ENCODE measurements at places on chromosomes 16 and 17.

GRCh38 chr17:77741109-77741508 lies 217.4 kb upstream of the TNRC6C start:
- no peak for DNase-seq

DNA sequence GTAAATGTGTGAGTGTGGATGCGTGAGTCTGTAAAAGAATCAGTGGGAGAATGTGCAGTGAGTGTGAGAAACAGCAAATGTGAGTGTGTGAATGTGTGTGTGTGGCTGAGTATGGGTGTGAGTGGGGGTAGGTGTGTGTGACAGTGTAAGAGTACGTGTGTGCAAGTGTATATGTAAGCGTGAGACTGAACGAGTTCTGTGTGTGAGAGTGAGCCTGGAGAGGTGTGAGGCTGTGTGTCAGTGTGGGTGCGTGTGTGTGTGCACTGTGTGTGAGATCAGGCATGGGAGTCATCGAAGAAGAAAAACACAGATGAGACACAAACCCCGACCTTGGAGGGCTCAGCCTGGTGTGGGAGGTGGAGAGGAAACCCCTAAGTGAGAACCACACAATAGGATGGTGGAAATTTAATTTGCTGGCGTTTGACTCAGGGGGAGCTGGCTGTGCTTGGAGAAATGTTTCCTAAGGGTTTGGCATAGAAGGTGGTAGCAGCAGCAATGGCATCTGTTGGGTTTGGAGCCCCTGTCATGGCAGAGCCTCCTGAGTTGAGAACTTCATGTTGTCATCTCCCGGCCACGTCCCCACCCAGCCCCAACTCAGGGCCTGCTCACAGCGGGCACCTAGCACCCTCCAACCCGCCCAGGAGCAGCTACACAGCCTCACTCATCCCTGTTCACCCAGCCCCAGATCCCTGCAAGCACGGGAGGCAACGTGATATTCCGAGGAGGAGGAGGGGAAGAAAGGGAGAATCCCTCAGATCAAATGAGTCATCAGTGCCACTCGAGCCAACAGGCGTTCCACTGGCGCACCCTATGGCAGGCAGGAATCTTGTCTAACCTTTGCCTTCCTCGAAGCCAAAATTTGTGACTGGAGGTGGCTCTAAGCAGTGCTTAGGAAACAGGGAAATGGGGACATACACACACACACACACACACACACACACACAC lies 14.3 kb upstream of the NUBP1 start:
- DNase-seq: peak; percentile 71

GRCh38 chr17:413706-414380 lies 61.2 kb upstream of the RPH3AL start:
- no peak for DNase-seq

- no peak for DNase-seq
These were observed 39.3 kb downstream of the SMPD3 start for GRCh38 chr16:68408967-68409366.

DNA sequence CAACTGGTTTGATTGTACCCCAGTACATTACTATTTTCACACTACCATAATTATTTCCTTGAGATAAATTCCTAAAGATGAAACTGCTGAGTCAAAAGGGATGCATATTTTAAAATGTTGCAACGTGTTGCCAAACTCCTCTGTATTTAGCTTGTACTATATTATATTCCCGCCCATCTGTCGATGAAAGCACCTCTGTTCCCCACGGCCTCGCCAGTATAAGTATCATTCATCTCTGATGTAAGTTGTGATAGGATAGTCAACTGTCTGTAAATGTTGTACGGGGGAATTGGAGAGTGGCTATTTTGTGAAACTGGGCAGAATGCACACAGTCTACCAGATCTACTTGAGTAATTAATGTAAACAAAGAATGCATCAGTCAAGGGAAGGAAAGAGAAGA lies 47.7 kb upstream of the TNRC6A start:
- DNase-seq: no peak

- no peak for DNase-seq
These were observed 17.0 kb upstream of the THAP11 start for GRCh38 chr16:67825119-67825518.

- peak; percentile 87 for DNase-seq
These were observed 13.7 kb upstream of the CNGB1 start for GRCh38 chr16:57984443-57985203.

DNA sequence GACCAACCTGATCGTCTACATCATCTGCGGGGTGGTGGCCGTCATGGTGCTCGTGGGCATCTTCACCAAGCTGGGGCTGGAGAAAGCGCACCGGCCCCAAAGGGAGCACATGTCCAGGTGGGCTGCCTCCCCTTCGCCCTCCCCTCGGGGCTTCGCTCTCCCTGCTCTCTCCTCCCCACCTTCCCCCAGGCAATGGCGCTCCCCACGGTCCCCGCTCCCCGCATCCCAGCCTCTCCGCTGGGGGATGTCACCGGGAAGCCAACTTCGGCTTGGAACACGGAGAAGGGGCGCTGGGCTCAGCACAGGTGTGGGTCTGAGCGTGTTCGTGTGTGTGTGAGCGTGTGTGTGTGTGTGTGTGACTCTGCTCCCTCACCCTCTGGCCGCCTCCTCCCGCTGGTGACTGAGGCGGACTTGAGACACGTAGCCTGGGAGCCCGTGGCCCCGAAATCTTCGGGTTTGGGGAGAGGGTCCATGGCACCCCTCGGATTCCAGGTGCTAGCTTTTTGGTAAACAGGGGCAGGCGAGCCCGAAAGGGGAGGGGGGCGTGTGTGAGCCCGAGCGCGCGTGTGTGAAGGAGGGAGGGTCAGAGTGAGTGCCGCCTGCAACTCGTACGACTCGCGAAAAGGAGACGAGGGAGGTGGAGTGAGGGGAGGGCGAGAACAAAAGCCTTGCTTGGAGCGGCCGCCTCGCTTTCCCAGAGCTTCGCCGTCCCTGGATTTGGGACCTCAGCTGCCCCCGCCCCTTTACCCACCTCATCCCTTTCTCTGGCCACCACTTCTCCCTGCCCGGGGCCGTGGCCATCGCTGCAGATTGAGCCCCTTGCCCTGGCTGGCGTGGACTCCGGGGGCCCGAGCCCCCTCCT lies 1.3 kb downstream of the SHISA9 start:
- DNase-seq: no peak

- DNase-seq: no peak
These were observed 50.3 kb downstream of the RPH3AL start for GRCh38 chr17:302300-302698.

GRCh38 chr16:86669937-86670749 lies 91.8 kb downstream of the FOXL1 start:
- no peak for DNase-seq

- DNase-seq: no peak
These were observed 29.8 kb upstream of the ACSF3 start for GRCh38 chr16:89063768-89064320.

DNA sequence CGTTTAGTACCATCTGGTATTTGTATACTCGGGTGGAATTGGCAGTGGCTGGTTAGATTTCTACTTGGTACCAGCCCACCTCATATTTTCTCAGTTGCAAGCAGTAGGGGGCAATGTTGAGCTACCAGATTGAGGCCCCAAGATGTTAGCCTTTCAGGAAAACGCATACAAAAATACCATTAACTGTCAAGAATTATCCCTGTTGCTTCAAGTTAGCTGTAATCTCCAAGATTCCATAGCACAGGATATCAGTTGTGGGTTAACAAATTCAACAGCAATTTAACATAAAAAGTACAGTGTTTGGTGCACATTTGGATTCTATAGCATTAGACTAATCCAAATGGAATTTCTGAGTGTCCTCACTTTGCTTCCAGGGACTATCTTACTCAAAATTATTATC lies 188.2 kb downstream of the FTO start:
- peak; percentile 62 for DNase-seq

DNA sequence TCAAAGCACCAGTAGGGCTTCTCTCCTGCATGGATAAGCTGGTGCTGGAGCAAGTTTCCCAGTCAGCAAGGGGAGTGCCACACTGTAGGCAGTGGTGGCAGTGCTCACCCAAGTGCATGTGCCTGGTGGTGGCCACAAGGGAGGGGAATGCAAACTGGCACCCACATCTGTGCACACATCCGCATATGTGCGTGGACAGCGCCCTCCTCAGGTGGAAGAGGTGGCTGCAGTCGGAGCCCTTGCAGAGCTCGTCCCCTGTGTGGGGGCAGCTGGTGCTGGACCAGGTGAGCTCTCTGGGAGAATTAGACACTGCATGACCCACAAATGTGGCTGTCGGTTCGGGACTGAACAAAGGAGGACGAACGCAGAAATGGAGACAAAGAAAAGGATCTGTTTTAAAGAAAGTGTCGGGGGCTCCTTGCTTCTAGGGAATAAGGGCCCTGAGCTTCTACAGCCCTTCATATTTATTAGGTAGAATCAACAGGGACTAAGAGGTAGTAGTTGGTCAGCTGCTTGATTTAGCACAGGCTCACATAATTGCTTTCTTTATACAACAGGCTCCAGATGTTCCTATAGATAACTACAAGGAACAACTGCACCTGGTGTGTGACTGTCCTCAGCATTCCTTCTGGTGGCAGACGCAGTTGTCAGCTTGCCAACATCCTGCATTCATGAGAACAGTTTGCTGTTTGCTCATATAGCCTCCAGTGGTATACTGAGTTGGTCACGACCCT lies 5.3 kb upstream of the ZNF689 start:
- peak; percentile 80 for DNase-seq

DNA sequence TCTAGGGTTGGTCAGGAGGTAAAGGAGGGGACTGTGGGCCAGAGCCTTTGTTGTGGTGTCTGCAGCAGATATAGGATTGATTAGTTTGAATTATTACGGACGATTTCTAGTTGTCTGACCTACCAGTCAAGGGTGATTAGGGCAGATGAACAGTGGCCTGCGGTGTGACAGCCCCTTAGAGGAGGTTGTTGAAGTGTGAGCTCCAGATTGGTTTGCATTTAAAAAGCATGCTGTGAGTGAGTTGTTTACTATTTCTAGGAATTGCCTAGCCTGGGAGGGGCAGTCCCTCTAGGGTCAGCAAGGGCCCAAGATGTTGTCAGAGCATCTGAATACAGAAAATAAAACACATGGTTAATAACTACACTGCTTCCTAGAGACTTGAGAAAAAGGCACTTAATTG lies 108.8 kb downstream of the ARHGAP44 start:
- DNase-seq: no peak

GRCh38 chr17:903691-904481 lies 75.7 kb downstream of the NXN start:
- DNase-seq: no peak

DNA sequence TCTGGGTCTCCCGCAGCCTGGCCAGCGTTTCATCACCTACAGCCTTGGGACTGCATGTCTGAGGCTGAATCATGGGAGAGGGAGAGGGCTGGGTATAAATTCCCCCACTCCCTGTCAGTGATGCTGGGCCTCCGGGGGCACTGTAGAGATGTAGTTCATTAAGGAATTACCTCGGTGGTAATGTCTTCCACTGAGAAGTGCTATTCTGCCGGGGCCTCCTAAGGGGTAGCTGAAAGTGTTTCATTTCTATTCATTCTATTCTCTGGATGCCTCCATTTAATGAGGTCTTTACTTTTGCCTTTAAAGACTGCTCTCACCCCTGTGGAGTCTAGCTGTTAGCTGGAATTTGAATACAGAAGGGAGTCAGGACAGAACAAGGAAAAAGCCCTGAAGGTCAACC lies 116.4 kb upstream of the HS3ST4 start:
- no peak for DNase-seq

GRCh38 chr17:48630925-48631692 lies 5.0 kb upstream of the HOXB9 start:
- no peak for DNase-seq

GRCh38 chr16:81517629-81518438 lies 73.2 kb downstream of the CMIP start:
- no peak for DNase-seq

- no peak for DNase-seq
These were observed 27.8 kb upstream of the HEATR6 start for GRCh38 chr17:60106340-60107059.

GRCh38 chr16:14240964-14241363 lies 169.8 kb downstream of the MRTFB start:
- no peak for DNase-seq

DNA sequence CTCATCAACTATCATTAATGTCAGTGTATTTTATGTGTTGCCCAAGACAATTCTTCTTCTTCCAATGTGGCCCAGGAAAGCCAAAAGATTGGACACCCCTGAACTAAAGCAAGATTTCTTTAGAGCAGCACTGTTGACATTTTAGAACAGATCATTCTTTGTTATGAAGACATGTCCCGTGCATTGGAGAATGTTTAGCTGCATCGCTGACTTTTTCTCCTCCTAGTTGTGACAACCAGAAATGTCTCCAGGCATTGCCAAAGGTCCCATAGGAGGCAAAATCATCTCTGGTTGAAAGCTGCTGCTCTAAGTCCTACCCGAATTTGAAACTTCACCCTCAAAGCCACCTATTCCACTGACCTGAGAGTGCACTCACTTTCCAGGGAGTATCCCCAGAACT lies 62.7 kb upstream of the IRX6 start:
- no peak for DNase-seq

- no peak for DNase-seq
These were observed 156.6 kb upstream of the ZFHX3 start for GRCh38 chr16:73204359-73205152.

DNA sequence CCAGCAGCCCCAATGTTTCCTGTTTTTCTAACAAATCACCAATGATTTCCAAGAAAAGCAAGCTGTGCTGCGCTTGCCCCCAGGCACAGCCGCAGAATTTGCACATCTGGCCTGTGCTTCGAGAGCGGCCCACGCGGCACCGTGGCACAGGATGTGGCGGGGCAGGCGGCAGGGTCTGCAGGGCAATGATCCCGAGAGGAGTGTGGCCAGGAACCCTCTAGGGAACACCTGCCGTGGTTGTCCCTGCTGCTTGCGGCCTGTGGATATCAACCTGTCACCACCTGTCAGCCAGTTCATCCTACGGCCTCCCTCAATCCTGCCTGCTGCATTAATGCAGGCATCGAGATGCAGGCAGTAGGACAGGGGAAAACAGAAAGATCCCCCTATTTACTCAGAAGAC lies 24.0 kb downstream of the PIK3R5 start:
- DNase-seq: no peak

GRCh38 chr16:46907061-46907774 lies 23.1 kb downstream of the GPT2 start:
- no peak for DNase-seq

GRCh38 chr17:72614476-72614870 lies 478.0 kb downstream of the SLC39A11 start:
- no peak for DNase-seq

DNA sequence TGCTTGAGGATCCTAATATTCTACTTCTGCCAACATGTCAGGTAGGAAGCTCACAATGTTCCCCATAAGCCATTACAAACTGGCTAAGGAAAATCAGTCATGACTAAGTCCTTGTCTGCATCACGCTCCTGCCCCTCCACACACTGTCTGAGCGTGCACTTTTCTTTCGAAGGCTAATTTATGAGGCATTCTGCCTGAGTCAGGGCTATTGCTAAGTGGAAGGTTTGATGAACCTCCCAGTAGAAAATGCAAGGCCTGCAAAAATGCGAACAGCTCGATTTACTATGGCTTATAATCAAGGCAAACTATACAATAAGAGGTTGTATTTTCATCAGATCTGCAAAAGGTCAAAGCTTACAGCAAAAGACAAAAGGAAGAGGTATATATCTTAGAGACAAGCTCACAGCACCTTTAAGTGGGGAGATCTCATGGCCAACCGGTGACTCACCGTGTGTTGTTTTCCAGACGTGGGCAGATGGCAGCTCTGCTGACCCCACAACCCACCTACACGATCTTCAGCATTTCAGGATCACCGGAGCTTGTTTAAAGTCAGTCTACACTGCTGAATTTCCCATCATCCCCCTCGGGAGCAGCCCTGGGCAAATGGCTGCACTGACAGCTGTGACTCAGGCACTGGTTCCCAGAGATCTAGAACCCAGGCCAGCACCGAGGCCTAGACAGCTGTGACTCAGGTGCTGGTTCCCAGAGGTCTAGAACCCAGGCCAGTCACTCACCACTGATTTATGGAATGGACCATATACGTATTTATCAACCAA lies 26.1 kb downstream of the MEAK7 start:
- DNase-seq: no peak
